ENCODE measurements at places on chromosomes 1 and 21.
A peak's percentile ranks its signal among the peaks of the same experiment; 100 is the strongest.

GRCh38 chr1:199302554-199302953 lies 663.7 kb downstream of the PTPRC start:
- DNase-seq, result peak; percentile 56

- no peak for DNase-seq
These were observed 3.3 kb downstream of the C21orf58 start for GRCh38 chr21:46320331-46320801.

DNA sequence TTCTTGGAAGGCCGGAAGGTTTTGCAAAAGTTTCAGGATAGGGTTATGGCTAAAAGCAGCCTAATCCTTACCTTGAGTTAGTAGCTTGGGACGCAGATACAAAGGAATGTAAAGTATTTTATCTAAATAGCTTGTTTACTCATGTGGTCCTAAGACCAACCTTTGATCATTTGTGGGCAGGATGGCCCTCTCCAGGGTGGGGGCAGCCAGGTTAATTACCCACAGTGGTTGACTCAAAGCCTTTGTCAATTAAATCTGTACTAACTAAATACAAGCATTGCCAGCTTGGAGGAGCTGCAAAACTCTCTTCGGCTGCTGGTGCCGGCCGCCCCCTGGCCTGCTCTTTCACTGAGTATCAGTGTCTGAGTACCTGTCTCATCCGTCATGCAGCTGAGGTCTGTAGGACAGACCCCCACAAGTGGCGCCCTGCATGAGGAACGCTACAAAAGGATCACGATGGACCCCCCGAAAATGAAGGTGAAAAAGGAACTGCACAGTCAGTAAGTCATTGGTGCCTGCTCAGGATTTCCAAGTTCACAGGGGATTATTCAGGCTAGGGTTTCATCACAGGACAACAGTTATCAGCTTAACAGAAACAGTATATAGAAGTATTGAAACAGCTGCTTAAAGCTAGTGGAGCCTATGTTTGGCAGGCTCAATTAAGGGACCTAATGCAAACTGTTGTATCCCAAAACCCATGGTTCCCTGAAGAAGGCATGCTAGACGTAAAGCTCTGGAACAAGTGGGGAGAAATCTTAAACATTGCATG lies 212.5 kb upstream of the MAP1LC3C start:
- DNase-seq, result no peak

DNA sequence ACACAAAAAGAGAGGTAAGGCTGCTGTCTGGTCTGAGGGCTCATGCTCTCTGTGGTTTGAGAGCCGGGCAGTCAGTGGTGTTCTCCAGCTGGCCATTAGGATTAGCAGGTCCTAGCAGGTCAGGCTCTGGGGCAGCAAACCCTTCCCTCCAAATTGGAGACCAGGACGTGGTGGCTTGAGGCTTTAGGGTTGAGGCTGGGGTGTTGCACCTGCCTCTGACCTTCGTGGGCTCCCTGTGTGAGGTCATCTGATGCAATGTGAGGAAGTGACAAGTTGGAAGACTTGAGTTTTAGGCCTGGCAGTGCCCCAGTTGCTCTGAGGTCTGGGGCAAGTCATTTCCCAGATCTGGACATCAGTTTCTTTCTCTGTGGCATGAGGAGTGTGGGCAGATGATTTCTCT lies 24.4 kb downstream of the SZRD1 start:
- no peak for DNase-seq

DNA sequence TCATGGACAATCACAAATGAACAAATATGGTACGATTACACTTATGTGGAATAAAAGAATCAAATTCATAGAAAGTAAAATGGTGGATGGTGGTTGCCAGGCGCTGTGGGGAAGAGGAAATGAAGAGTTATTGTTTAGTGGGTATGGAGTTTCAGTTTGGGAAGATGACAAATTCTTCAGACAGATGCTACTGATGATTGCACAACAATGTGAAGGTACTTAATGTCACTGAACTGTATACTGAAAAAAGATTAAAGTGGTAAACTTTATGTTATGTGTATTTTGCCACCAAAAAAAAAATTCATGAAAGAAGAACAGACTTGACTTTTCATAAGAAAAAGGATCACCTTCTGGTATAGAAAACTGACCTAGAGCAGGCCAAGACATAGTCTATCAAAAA lies 745.6 kb upstream of the CXADR start:
- no peak for DNase-seq

- DNase-seq, result no peak
These were observed 117.8 kb downstream of the SETD4 start for GRCh38 chr21:35942211-35943144.

- DNase-seq, result no peak
These were observed 8.2 kb upstream of the SH2D1B start for GRCh38 chr1:162420120-162420519.

DNA sequence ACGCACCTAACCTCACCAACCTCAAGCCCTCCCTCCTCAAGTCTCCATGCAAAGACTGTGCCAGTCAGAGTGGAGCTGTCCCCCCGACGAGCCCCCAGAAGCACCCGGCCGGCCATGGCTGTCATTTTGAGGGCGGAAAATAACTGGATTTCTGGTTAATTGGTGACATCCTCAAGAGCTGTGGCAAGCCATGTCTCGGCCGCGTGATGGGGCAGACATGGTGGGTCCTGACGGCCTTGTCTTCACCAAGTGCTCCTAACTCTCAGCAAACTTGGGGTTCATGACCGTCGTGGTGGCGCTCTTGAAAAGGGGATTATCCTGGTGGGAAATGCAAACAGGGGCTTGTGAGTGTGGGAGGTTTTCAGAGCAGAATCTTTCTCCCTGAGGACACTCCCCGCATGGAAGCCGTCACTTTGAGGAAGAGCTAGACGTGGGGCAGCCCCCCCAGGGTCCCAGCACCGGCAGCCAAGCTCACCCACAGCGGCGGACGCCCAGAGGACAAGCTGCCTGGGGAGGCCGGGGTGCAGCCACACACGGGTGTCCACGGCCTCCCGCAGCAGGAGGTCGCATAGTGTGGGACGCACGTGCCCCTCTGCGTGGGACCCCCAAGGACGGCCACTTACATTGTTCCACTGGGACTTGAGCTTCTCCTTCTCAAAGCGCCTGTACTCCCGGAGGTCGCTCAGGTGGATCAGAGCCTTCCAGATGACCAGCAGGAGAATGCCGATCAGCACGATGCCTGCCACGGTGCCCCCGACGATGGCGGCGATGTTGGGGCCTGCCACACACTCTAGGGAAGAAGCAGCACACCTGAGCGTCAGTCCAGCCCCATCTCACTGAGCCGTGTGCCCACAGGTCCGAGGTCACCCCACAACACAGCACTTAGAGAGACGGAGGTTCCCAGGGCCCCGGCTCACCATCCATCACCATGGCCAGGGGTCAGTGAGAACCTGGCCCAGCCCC lies 12.9 kb upstream of the PTTG1IP start:
- no peak for DNase-seq

- no peak for DNase-seq
These were observed 1.6 kb downstream of the TCEA3 start for GRCh38 chr1:23422941-23423340.

DNA sequence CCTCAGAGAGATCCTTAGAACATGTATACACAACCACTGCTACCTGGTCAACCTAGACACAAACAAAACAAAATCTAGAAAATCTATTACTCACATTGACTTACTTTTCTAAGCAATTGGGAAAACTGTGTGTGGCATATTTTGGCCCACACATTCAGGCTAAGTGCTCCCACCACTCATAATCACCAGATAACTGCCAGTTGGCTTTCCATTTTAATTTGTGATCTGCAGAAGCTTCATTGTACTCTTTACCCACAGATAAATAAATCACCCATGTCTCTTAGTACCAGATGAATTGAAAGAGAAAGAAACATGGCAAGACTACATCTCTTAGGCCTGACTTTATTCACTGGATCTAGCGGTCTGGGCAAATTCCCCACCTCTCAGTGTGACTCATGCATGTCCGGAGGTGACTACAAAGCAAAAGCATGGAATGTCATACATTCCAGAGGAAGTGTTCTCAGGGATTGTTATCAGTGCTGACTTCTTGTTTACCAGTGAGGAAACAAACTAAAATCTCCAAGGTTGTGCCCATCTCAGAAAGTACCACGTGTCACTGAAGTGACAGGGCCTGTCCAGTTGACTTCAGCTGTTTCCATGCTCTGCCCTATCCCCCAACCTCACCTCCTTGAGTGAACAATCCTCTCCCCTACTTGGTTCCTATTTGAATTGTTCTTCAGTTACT lies 52.4 kb upstream of the BCL10 start:
- DNase-seq, result peak; percentile 99

DNA sequence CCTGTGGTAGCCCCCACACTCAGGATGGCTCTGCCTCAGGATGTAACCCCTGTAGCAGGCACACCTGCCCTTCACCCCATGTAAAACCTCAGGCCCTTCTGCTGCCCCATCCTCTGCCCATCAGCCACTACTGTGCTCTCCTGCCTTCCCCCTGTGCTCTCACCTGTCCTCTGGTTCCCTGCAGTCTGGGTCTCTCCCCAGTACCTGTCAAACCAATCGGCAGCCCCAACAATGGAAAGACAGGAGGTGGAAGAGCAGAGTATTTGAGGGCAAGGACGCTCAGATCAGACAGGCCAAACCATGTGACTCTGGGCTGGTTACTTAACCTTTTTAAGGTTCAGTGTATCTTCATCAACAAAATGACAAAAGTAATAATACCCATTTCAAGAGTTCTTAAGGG lies 30.9 kb downstream of the SMIM12 start:
- DNase-seq, result no peak

- no peak for DNase-seq
These were observed 16.6 kb upstream of the RNF223 start for GRCh38 chr1:1090424-1091343.

DNA sequence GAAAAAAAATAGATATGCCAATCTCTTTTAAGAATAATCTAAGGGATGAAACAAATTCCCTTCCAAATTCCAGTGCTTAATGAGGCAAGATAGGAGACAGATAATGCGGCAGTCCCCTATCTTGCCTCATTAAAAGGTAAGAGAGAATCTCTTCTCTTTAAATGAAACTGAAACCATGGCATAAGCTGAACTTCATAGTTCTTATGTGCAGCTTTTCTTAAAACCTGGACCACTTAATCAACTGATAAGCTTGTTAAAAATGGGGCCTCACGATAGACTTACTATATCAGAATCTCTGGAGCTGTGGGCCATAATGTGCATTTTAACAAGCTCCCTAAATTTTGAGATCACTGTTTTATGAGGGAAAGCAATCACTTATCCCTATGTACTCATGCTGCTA lies 79.2 kb downstream of the NIBAN1 start:
- no peak for DNase-seq

- no peak for DNase-seq
These were observed 2.2 kb downstream of the PADI4 start for GRCh38 chr1:17310068-17310640.

DNA sequence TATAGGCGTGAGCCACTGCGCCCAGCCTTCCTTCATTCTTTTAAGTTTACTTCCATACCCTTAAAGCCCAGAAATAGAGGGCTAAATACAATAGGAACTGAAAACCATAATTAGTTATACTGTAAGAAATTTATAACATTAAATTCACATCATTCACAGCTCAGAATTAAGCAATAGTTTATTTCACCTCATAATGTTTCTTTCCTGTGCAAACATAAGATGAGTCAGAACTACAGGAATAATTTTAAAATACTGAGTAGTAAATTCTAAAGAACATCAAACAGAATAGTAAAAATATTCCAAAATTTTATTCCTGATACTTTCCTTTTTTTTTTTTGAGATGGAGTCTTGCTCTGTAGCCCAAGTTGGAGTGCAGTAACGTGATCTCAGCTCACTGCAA lies 24.1 kb downstream of the POGZ start:
- DNase-seq, result no peak

GRCh38 chr1:156594190-156594589 lies 2.6 kb downstream of the NAXE start:
- no peak for DNase-seq

- no peak for DNase-seq
These were observed 56.6 kb upstream of the C1orf21 start for GRCh38 chr1:184329962-184330868.
